COR-L47 (cell line): ENCODE measurements at places on chromosomes 12 and 14.
A peak's percentile ranks its signal among the peaks of the same experiment; 100 is the strongest.

GRCh38 chr12:53974084-53975063 lies at the start of gene HOTAIR:
TSS of gene HOTAIR (minus strand) at chr12:53974954.
- DNase-seq, result no peak

DNA sequence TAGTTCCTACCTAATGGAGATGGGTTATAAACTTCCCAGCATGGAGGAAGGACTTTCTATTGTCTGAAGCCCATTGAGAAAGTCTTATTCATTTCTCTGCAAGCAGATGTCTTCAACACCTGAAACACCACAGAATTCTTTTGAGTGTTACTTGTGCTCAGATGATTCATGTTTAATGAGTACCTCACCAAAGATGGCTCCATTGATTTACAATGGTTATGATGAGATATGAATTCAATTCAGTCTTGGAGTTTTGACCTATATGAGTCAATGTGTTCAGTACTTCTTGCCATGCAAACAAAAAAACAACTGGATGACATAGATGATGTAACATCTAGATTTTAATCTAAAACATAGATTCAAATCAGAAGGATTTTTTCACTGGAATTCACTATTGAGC lies 15.4 kb upstream of the PAWR start:
- DNase-seq, result no peak

DNA sequence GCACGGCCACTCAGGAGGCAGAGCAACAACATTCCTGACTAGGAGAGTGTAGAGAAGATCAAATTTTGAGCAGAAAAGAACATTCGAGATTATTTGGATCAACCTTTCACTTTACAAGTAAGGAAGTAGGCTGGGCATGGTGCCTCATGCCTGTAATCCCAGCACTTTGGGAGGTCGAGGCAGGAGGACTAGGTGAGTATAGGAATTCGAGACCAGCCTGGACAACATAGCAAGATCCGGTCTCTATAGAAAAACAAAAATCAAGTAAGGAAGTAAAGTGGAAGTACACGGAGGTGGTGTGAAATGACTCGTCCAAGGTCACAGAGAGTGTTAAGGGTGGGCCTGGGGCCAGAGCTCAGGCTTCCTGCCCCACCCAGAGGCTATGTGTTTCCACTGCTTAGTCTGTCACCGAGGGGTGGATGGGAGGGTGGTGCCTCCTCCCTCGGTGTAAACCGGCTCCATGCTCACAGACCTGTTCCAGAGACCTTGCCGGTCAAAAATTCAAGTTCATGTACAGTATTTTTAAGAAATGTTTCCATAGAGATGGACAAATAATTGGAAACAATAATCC lies 51.9 kb downstream of the MAP1LC3B2 start:
- DNase-seq, result no peak

- no peak for DNase-seq
Observed at GRCh38 chr14:90381011-90381786, 15.6 kb upstream of the CALM1 start.

DNA sequence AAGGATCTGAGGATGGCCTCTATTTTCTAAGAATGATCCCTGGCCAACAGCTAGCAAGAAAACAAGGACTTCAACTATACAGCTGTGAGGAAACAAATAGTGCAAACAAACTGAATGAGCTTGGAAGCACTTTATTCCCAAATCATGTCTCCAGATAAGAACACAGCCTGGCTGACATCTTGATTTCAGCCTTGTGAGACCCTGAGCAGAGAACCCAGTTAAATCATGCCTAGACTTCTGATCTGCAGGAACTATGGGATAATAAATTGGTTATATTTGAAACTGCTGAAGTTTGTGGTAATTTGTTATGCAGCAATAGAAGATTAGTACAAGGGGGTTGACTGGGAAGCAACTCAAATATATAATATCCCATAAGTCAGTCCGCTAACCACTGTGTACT lies 183.9 kb upstream of the BMP4 start:
- no peak for DNase-seq

GRCh38 chr12:27077586-27077985 lies 4.8 kb downstream of the C12orf71 start:
- DNase-seq, result no peak

DNA sequence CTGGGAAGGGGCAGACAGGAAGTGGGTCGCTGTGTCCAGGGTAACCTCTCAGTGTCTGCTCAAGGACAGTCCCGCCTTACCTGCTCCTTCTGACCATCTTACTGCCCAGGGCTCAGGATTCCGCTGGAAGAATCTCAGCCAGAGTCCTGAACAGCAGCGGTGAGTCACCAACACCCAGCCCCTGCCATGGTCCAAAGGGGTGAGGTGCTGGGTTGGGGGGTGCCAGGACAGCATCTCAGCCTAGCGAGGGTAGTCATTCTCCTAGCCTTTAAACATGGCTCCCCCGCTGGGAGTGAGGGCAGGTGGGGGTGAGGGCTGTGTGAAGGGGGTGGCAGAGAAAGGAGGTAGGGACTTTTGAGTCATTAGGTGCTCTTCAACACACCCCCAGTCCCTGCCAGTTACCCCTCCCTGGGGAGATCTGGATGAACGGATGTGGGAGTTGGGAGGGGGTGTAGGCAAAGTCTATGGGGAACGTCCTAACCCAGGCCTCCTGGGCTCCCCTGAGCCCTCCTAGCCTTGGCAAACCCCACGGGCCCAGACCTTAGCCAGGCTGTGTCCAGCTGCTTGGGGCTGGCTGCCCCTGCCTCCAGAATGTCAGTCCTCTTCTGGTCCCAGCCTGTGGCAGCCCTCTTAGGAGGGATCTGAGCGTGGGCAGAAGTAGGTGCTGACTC lies 2.5 kb downstream of the TAMALIN start:
- no peak for DNase-seq

DNA sequence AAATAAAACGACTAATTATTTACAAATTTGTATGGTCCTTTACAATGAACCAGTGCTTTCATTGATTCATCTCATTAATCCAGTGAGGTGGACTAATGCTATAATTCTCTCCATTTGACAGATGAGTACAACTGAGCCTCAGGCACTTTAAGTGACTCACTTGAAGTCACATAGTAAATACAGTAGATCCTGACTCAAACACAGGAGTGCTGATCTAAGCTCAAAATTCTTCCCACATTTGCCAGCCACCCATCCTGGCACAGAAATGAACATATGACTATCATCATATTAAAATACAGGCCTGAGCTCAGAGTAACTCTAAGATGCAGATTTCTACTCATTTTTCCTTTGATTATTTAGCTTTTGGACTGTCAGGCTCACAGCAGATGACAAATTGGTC lies 30.6 kb downstream of the SLC16A7 start:
- no peak for DNase-seq

GRCh38 chr12:105481392-105482300 lies 151.2 kb downstream of the C12orf75 start:
- DNase-seq, result no peak

DNA sequence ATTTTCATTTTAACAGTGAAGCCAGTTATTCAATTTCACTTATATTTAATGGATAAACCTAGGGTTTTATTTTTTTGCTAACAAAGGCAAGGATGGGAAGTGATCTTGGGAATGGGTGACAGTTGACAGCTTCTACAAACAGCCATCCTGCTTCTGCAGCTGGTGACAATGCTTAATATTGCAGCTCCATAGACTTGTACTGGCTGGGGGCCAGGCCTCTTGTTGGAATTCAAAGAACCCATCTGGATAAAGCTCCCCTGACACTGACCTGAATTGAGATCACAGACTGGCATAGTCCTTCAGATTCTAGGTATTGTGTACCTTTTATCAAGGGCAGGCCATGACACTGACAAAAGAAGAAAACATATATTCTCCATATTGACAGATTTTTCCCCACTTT lies 664.6 kb upstream of the FOXG1 start:
- DNase-seq, result peak; percentile 80

GRCh38 chr14:65827520-65827919 lies 415.0 kb downstream of the FUT8 start:
- no peak for DNase-seq

DNA sequence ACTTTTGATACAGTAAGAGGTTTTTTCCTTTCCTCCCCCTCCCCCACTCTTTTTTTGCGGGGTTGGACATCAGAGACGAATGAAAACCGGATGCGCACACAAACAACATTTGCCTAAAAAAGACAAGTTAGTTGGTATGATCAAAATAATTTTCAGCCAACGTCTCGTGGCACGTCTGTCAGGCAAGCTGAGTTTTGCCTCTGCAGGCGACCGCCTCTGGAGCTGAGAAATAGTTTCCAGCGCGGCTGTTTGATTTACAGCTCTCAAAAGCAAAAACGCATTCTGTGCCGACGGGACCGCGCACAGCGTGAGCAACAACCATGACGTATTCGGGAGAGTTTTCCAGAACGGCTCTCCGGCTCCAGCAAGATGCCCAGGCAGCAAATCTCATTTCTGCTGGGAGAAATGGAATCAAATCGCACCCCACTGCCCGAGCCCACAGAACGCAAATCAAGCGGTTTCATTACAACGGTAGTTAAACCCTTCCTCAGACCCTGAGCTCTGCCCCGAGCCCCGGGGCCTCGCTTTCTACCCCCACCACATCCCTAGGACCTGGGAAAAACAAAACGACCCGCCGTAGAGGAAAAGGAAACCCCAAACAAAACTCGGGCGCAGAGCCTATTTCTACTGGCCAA lies 14.2 kb upstream of the CALM1 start:
- DNase-seq, result peak; percentile 79

DNA sequence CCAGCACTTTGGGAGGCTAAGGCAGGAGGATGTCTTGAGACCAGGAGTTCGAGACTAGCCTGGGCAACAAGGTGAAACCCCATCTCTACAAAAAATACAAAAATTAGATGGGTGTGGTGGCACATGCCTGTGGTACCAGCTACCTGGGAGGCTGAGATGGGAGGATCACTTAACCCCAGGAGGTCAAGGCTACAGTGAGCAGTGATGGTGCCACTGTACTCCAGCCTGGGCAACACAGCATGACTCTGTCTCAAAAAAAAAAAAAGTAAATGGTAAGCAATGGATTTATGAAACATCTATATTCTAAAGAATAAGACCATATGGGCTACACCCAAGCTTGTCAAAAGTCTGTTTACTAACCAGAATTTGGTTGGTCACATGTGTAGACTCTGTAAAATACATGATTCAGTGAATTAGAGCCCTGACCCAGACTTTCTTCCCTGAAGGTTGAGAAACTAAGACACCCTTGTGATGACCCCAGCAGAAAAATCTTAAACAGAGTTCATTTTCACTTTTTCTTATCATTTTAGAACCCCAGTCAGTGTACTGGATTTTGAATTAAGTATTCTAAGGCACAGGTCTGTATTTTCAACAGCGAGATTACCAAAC lies 12.1 kb downstream of the FGD6 start:
- DNase-seq, result no peak

DNA sequence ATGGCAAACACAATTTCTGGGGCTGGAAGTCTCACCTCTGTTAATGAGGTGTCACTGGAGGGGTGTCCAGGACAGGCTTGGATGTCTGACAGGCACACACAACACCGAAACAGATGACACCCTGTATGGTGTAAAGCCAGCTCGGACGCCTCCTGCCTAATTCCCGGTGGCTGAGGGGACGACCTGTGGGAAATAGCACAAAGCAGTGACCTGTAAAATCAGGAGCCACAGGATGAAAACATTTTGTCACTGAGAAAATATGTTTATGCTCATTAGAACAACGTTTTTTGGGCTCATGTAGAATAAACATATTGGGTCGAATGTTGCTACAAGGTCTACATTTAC lies 285.0 kb upstream of the RTL1 start:
- DNase-seq, result no peak

DNA sequence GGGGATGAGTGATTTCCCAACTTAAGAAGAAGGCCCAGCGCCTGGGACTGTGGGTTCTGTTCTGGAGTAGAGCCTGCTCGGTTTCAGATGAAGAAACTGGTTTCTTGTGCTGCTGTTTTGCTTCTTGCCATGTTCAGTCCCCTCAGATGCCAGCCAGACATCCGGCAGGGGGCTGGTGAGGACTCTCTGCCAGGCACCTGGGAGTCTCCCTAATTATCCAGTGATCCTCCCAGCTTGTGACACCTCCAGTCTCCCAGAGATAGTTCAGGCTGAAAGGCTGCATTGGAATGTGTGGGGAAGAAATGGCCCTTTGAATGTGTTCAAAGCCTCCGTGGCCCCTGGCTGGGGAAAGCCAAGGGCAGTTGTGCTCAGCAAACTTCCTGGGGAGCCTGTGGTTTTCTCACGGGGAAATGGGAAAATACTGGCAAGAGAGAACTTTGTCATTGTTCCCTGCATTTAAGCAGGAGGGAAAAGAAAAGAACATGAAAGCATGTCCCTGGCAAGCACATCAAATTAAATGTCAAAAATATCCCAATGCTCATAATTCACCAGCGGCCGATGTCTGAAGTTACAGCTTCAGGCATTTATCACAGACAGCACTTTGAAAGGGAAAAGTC lies 8.5 kb upstream of the SERPINA12 start:
- no peak for DNase-seq

- DNase-seq, result no peak
Observed at GRCh38 chr12:6215120-6215807, 15.1 kb downstream of the CD9 start.

- DNase-seq, result no peak
Observed at GRCh38 chr14:37566811-37567371, 28.2 kb downstream of the FOXA1 start.

GRCh38 chr12:124222368-124223245 lies 72.3 kb upstream of the RFLNA start:
- DNase-seq, result no peak

DNA sequence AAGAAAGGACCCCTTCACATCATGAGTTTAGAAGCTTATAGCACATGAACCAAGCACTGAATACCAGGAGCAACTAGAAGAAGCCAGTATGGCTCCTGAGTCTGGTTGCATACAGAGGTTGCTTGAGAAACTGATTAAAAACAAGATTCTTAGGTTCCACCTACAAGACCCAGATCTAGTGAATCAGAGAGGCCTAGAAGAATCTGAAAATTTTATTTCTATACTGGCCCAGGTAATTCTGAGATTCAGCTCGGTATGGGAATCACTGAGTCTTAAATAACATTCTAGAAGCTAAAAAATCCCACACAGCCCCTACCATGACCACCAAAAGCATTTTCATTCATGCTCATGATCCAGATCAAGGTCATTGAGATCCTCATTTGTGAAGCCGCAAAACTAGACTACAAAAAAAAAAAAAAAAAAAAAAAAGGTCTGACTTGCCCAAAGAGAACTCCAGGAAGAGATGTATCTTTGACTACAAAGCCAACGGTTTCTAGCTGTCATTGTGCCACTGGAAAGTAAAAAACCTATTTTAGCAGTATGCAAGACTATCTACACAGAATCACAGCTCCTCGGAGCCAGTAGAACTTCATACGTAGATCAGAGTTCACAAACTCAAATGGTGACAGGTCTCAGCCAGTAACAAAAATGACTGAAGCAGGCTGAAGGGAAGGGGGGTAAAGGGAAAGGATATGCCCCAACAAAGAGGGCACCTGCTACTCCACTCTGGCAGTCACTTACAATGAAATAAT lies 168.4 kb upstream of the EGLN3 start:
- DNase-seq, result no peak

GRCh38 chr12:8697120-8697475 lies 693 bp upstream of the RIMKLB start:
- DNase-seq, result no peak

DNA sequence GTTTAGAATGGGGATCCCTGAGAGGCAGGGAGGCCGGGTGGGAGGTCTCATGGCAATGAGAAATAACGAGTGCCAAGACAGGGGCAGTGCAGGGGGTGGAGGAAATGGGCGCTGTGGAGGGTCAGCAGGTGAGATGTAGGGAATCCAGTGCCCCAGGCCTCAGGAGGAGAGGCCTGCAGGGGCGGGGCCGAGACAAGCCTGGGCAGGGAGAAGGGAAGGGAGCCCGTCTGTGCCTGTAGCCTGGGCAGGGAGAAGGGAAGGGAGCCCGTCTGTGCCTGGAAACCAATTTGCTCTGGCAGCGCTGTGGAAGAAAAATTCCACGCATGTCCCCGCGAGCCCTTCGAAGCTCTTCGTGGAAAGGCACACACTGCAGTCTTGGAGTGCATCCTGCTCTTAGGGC lies 10.6 kb upstream of the NCOR2 start:
- DNase-seq, result no peak

- no peak for DNase-seq
Observed at GRCh38 chr12:89369166-89369565, 16.9 kb upstream of the DUSP6 start.
